CD8-positive, alpha-beta memory T cell (primary cell): ENCODE measurements at places on chromosomes 4 and X. TPM values are rescaled to one million over a fixed set of nuclear protein-coding genes. Genes with fewer than 3 reads are reported as not detected.

NDP gene
- not detected for total RNA-seq

GRCh38 chr4:73836373-73837279, at the start of gene CXCL6:
Gene CXCL6 (plus strand): TSS chr4:73836678. CDS start chr4:73836751, 73 bp downstream.
- H3K36me3 ChIP-seq, result no peaks in the 10 kb centered on the region
- no peak for DNase-seq
- H3K27ac ChIP-seq, result no peak within 1 kb of the TSS
- H3K4me3 ChIP-seq, result no peak within 1 kb of the TSS
- no peaks in the 10 kb centered on the region for H3K4me1 ChIP-seq

GRCh38 chr4:181162676-181163075, 1080.5 kb upstream of the TENM3 start:
- no peak for DNase-seq
- no peak overlapping the region for H3K4me3 ChIP-seq
- H3K36me3 ChIP-seq, result no peaks in the 10 kb centered on the region
- no peaks in the 10 kb centered on the region for H3K4me1 ChIP-seq
- no peaks in the 10 kb centered on the region for H3K27me3 ChIP-seq

C4orf36 gene
- total RNA-seq, result not detected

DNA sequence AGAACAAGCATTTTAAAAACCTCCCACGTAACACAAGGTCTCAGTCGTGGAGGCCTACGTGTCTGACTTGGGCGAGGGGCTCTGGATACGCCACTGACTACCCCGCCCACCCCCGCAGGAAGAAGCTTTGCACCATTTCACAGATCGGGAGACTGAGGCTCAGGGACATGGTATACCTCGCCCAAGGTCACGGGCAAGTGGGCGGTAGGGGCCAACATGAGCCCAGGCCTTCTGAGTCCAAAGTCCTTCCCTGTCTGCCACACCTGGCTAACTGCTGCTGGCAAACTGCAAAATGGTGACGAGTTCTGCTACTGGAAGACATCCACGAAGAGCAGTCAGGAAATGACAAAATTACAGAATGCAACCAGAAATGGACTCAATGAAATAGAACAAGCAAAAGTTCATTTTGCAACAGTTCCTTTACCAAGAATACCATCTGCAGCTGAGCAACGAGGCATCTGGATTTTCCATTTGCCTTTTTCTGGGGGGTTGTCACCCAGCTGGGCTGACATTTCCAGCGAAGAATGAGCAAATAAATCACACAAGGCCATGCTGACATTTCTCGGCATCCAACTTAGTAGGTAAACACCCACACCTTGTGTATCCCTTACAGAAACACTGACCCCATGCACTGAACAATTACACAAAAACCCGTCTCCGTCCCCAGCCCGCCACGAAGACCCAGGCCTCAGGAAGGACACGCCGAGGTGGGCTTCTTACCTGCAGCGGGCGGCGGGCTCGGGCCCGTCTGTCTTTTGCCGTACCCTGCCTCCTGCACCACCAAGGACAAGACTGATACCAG, 70.2 kb upstream of the AFAP1 start:
- H3K36me3 ChIP-seq, result no peaks in the 10 kb centered on the region
- H3K4me1 ChIP-seq, result no peaks in the 10 kb centered on the region
- no peak overlapping the region for H3K27ac ChIP-seq
- no peak overlapping the region for H3K4me3 ChIP-seq
- DNase-seq, result no peak
- H3K27me3 ChIP-seq, result no peaks in the 10 kb centered on the region

- no peaks in the 10 kb centered on the region for H3K27me3 ChIP-seq
- DNase-seq, result no peak
- H3K4me3 ChIP-seq, result no peak overlapping the region
- H3K36me3 ChIP-seq, result no peaks in the 10 kb centered on the region
These were observed 161.0 kb upstream of the ANKRD50 start for GRCh38 chr4:124873361-124874171.

DNA sequence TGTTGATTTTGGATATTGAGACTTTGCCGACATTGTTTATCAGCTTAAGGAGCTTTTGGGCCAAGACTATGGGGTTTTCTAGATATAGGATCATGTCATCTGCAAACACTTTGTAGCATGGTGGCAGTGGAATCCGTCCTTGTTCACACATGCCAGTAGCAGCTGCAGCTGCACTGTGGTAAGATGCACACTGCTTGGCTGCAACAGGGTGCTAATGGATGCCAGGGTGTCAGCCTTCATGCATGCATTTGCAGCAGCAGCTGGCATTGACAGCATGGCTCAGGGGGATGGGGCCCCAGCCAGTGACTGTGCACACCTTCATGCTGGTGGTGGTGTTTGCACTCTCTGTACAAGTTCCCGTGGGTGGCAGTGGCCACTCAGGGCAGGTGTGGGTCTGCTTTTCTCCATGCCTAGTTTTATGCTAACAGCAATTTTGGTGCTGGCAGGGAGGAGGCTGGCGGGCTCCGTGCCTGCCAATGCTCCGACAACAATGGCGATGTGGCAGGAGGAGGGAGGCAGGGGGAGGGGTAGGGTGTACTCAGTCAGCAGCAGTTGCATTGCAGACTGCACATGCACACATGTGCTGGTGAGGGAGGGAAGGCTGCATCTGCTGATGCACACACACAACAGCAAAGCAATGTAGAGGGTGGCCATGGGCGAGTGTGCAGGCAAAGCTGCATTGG, 37.5 kb downstream of the BEX3 start:
- H3K4me3 ChIP-seq, result no peak overlapping the region
- DNase-seq, result no peak
- H3K36me3 ChIP-seq, result no peaks in the 10 kb centered on the region
- H3K27ac ChIP-seq, result no peak overlapping the region
- no peaks in the 10 kb centered on the region for H3K27me3 ChIP-seq

DNA sequence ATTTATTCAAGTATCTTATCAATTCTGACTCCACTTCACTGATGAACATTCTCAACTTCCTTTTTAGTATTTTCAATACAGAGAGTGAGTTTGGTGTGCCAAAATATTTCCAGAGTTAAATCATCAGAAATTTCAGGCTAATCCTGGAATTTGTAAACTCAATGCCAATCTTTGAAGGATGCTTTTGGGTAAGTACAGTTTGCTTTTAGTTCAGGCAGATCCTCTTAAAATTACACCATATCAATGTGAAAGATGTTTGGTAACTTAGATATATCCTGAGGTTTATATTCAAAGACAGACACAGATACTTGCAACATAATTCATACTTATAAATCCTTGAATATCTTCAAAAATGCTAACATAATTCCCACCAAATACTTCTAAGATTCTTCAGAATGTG, 76.0 kb upstream of the FAM47B start:
- H3K27ac ChIP-seq, result no peak overlapping the region
- no peaks in the 10 kb centered on the region for H3K27me3 ChIP-seq
- H3K36me3 ChIP-seq, result no peaks in the 10 kb centered on the region
- no peak overlapping the region for H3K4me3 ChIP-seq
- no peak for DNase-seq

DNA sequence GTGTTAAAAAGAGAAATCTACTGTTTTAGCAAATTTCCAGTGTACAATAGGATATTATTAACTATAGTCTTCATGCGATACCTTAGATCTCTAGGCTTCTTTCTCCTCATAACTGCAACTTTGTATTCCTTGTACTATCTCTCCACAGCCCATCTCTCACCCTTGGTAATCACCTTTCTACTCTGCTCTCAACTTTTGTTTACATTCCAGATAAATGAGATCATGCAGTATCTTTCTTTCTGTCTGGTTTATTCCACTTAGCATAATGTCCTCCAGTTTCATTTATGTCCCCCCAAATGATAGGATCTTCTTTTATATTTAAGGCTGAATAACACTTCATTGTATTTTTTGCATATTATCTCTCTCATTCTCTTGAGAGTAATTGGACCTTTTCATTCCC, 165.5 kb downstream of the HS3ST1 start:
- no peaks in the 10 kb centered on the region for H3K36me3 ChIP-seq
- no peaks in the 10 kb centered on the region for H3K4me1 ChIP-seq
- no peaks in the 10 kb centered on the region for H3K27me3 ChIP-seq
- no peak for DNase-seq
- H3K4me3 ChIP-seq, result no peak overlapping the region

DNA sequence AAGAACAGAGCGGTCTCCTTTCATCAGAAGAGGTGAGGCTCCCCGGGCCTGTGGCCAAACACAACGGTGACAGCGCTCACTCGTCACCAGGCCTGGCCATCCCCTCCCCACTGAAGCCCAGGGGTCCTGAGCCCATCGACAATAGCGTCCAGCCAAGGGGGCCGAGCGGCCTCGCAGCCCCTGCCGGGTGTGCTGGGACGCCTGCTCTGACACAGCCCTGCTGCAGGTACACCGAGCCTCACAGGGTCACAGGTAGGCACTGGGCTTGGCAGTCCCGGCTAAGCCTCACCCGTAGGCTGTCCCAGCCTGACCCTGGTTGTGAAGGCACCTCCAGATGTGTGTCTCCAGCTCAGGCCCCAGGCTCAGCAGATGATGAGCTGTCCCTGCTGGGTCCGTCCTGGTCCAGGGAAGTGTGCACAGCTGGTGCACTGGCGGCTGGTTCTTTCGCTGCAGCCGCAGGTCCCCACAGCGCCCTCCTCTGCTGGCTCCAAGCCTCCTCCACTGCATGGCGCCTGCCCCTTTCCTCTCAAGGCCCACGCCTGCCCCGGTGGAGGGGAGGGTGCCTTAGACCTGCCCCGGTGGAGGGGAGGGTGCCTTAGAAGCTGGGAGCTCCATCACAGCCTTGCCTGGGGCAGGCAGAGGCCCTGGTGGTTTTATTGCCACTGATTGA, 21.5 kb downstream of the UVSSA start:
- H3K4me3 ChIP-seq, result no peak overlapping the region
- DNase-seq, result peak; percentile 39
- H3K27ac ChIP-seq, result no peak overlapping the region
- H3K36me3 ChIP-seq, result no peaks in the 10 kb centered on the region
- no peaks in the 10 kb centered on the region for H3K4me1 ChIP-seq

GRCh38 chrX:6793000-6793399, 258.1 kb upstream of the VCX3A start:
- H3K27me3 ChIP-seq, result no peaks in the 10 kb centered on the region
- no peaks in the 10 kb centered on the region for H3K36me3 ChIP-seq
- no peak for DNase-seq
- H3K4me3 ChIP-seq, result no peak overlapping the region

USP17L27 gene
- total RNA-seq, result not detected

- no peaks in the 10 kb centered on the region for H3K36me3 ChIP-seq
- peaks cover 54% of the 10 kb centered on the region for H3K4me1 ChIP-seq
- no peak overlapping the region for H3K27ac ChIP-seq
- no peak overlapping the region for H3K4me3 ChIP-seq
- no peaks in the 10 kb centered on the region for H3K27me3 ChIP-seq
- no peak for DNase-seq
These were observed 18.9 kb downstream of the ADD1 start for GRCh38 chr4:2862528-2862927.

DNA sequence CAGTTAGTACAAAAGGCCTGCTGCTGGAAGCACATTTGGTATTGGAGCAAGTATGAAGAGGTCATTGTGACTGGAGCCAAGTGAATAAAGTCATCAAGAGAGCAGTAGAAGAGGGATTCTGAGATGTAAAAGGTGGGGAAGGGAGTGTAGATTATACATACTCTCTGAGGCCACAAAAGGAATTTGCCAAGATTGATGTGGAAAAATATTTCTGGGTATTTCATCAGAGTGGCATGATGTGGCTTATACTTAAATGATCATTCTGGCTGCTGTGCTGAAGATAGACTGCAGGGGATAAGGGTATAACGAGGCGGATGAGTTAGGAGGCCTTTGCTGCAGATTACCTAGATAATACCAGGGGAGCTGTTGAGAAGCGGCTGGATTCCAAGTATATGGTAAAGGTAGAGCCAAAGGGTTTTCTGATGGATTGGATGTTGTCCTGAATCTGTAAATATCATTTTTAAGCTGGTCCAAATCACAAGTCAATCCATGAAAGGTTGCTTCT, 231.8 kb upstream of the AGA start:
- no peak overlapping the region for H3K4me3 ChIP-seq
- H3K27ac ChIP-seq, result no peak overlapping the region
- DNase-seq, result no peak
- H3K27me3 ChIP-seq, result no peaks in the 10 kb centered on the region

DNA sequence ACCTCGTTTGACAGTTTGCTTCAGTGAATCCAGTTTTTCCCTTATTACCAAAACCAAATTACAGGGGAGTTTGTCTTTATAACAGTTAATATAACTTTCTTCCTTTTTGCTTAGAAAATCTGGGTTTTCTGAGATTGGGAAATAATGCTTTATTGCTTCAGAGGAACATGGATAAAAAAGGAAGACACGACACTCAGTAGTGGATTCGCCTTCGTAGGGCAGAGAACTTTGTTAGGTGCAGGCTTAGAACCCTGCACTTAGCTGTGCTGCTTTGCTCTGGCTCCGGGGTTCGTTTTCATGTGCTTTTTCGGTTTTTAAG, 188.2 kb downstream of the SOWAHB start:
- H3K4me3 ChIP-seq, result no peak overlapping the region
- no peaks in the 10 kb centered on the region for H3K36me3 ChIP-seq
- H3K27ac ChIP-seq, result no peak overlapping the region
- no peak for DNase-seq
- H3K27me3 ChIP-seq, result no peaks in the 10 kb centered on the region

FHIP1A gene
- total RNA-seq, result 0.15 TPM

SLC34A2 gene
- total RNA-seq, result not detected

EDA gene
- total RNA-seq, result 0.53 TPM

S100P gene
- 1.2 TPM for total RNA-seq

- no peaks in the 10 kb centered on the region for H3K27me3 ChIP-seq
- H3K4me1 ChIP-seq, result no peaks in the 10 kb centered on the region
- no peak for DNase-seq
- H3K27ac ChIP-seq, result no peak overlapping the region
- no peaks in the 10 kb centered on the region for H3K36me3 ChIP-seq
- no peak overlapping the region for H3K4me3 ChIP-seq
These were observed 137.4 kb upstream of the AGA start for GRCh38 chr4:177579649-177580048.

GRCh38 chr4:71487344-71487920, 148.6 kb downstream of the SLC4A4 start:
- H3K36me3 ChIP-seq, result no peaks in the 10 kb centered on the region
- H3K4me1 ChIP-seq, result no peaks in the 10 kb centered on the region
- no peak for DNase-seq
- no peak overlapping the region for H3K27ac ChIP-seq
- no peak overlapping the region for H3K4me3 ChIP-seq
